ENCODE measurements at places on chromosomes 1 and 21.

GRCh38 chr1:116571215-116571919 is 541 bp upstream of the CD58 start:
- no peak for DNase-seq

DNA sequence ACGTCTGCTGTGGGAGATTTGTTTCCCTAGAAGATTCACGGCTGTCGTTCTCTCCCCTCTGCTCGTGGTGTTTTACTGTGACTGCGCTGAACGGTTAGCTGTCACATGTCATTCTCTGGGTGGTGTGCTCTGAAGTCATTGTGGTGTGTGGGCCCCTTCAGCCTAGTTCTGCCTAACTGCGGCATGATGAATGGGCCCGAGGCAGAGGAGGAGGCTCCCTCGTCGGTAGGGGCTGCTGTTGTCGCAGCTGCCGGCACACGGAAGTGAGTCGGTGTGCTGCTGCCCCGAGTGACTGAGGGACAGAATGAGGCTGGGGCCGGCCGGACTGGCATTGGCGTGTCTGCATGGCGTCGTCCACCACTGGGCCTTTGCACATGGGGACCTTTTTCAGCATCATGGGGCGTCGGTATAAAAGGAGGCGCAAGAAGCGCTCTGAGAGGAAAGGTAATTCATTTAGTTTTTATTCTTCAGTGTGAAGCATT is 77.9 kb downstream of the ADARB1 start:
- DNase-seq, result no peak

- DNase-seq, result no peak
These were observed 16.1 kb upstream of the TMEM39B start for GRCh38 chr1:32056598-32056997.

GRCh38 chr1:217363319-217363718 is 267.6 kb downstream of the GPATCH2 start:
- no peak for DNase-seq

DNA sequence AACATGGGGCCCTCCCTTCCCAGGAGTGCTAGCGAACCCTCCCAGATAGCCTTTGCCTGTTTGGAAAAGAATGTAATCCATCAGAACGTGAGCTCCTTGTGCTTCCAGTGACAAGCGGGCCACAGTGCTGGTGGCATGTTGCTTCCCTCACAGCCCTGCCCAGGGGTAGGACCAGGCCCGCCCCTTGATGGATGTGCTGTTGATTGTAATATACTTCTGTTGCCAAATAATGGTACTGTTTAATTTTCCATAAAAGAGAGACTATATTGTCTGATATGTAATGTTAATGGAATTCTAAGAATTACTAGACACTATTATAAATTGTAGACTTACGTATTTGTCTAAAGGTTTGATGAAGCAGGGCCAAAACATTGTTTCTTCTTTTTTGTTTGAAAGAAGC is 16.4 kb downstream of the ATP5PO start:
- DNase-seq, result no peak

DNA sequence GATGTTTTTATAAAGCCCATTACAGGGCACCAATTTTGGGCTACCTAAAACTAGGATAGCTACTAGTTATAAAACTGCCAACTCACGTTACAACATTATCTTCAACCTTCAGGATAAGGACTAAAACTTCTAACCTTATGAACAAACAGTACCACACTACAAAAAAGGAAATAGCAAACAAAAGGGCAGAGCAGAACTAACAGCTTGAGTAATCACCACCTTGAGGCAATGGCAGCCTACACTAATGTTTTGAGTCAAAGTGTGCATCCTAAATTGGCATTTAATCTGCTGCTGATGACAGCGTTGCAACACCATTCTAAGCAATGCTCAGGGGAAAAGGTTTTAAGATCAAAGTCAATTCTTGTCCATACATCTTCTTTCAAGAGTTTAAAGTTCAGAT is 27.2 kb downstream of the PTP4A2 start:
- no peak for DNase-seq

GRCh38 chr1:100721526-100722207 is 2.1 kb downstream of the VCAM1 start:
- DNase-seq, result peak; percentile 97

- DNase-seq, result no peak
These were observed 128.4 kb upstream of the ZBTB40 start for GRCh38 chr1:22323141-22323845.

DNA sequence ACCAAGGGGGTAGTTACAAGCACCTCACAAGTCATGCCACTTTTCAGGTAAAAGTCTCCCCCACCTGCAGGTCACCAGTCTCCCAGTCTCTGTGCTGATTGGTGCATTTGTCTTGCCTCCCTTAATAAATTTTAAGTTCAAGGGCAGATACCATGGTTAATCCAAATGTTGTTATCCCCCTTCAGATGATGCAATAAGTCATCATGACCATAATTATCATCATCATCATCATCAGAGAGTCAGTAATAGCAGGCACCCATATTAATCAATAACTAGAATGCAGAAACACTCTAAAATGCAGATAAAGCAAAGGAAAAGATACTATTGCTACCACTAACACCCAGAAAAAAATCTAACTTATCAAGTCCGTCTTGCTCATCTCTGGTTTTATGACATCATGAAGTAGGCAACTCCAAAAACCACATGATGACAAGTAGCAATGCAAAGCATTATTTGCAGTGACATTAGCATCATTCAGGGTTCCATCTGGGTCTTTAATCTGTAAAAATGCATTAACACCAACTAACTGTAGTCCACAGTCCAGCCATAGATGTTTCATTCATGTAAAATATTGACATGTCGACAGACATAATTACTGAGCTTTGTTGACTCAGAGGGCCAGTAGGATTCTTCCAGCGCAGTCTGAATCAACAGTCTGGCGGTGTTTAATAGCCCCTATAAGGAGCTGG is 492.0 kb upstream of the RUNX1 start:
- no peak for DNase-seq

GRCh38 chr1:51686450-51686849 is 69.6 kb downstream of the OSBPL9 start:
- no peak for DNase-seq

- no peak for DNase-seq
These were observed 940 bp upstream of the USF1 start for GRCh38 chr1:161046605-161047228.

- no peak for DNase-seq
These were observed 2.7 kb downstream of the ETV3L start for GRCh38 chr1:157096881-157097280.

- DNase-seq, result peak; percentile 27
These were observed 8.0 kb upstream of the RLF start for GRCh38 chr1:40153073-40153770.

GRCh38 chr1:215079456-215079855 is 3.1 kb upstream of the KCNK2 start:
- no peak for DNase-seq

- no peak for DNase-seq
These were observed 105.8 kb downstream of the DDX20 start for GRCh38 chr1:111861523-111861922.

GRCh38 chr21:41460578-41461527 is 34.8 kb downstream of the MX1 start:
- peak; percentile 46 for DNase-seq

- DNase-seq, result no peak
These were observed 290.3 kb upstream of the ADAMTS5 start for GRCh38 chr21:27257226-27257625.

- no peak for DNase-seq
These were observed 73.1 kb downstream of the GPR88 start for GRCh38 chr1:100611086-100611485.

GRCh38 chr1:247118946-247119446 is 14.8 kb upstream of the ZNF669 start:
- no peak for DNase-seq

- DNase-seq, result no peak
These were observed 63.6 kb upstream of the TNFSF18 start for GRCh38 chr1:173114346-173114745.

- DNase-seq, result no peak
These were observed 55.2 kb downstream of the RNF220 start for GRCh38 chr1:44460107-44460882.

DNA sequence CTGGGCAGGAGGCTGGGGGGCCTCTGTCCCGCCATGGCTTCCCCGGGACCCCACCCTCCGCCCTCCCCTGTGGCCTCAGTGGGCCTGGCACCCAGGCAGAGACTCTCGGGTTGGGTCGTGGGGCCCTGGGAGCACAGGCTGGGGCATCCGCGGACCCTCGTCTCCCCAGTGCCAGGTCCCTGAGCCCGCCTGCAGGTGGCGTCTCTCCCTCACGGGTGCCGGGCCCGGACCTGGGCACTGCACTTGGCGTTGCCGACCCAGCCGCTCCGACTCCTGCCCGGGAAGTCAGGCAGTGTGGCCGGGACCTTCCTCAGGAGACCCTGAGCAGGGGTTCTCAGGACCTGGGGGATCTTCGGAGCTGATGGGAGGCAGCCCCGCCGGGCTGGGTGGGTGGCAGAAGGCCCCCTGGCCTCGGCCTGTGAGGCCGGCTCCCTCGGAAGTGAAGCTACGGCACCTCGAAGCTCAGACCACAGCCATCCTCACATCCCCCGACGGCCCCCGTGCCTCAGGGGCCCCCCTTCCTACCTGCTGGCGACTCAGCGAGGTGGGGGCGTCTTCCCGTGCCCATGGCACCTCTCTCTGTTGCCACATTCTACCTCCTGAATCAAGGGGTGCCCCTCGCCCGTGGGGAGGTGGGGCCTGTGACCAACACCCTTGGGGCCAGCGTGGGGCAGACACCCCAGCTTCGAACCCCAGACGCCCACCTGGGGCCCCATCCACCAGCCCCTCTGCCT is 6.4 kb upstream of the C1orf159 start:
- no peak for DNase-seq

- no peak for DNase-seq
These were observed 70.0 kb upstream of the TNFSF4 start for GRCh38 chr1:173276922-173277800.

DNA sequence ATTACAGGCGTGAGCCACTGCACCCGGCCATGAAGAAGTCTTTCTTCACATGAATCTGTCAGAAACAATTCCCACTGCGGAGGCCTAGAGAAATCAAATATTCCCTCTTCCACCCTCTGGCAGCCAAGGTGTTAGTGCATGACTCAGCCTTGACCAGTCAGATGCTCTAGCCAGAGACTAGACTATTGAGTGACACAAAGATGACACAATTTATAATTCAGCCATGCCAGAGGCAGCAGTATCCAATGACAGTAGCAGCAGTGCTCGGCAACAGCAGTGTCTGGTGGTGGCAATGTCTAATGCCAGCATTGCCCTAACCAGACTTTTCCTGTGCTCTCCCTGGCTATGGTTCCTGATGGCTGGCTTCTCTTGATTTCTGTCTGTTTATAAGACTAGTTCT is 8.7 kb downstream of the CTXND2 start:
- no peak for DNase-seq

DNA sequence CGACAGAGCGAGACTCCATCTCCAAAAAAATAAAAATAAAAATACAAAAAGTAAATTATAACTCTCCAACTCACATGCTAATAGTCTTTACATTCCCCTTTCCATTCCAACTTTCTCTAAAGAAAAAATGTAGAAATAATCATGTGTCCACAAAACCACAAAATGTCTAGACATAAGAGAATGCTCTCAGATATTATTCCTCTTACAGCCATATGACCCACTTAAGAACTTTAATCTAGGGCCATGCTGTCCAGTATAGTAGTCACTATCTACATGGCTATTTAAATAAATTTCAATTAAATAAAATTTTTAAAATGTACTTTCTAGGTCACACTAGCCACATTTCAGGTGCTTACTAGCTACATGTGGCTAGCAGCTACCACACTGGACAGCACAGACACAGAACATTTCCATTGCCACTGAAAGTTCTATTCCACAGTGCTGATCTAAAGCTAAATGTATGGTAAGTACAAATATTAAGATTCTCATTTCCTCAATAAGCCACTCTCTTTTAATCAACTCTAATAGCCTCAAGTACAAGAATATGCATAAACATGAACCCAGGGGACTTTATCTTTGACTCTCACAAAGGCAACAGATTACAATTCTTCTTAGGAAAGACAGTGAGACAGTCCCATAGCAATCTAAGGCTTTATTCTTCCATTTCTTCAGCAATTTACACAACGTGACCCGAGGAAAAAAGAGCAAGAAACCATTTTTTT is 138.6 kb downstream of the RERE start:
- DNase-seq, result no peak

- DNase-seq, result no peak
These were observed 176.8 kb upstream of the USP25 start for GRCh38 chr21:15552914-15553494.

DNA sequence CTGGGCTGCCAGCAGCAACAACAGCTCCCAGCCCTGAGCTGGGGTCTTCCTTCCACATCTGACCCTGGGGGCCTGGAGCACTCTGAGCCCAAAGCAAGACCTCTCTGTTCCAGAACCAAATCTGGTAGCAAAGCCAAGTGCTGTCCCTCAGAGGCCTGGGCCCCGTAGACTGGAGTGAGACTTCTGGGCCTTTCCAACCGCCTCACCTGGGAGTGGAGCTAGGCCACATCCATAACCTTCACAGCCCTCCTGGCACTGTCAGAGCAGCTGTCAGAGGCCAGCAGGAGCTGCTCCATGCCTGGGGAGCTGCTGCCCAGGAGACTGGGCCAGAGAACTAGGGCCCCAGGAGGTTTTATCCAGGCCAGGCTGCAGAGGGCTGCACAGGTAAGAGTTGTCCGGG is 15.4 kb upstream of the SLC5A9 start:
- no peak for DNase-seq

DNA sequence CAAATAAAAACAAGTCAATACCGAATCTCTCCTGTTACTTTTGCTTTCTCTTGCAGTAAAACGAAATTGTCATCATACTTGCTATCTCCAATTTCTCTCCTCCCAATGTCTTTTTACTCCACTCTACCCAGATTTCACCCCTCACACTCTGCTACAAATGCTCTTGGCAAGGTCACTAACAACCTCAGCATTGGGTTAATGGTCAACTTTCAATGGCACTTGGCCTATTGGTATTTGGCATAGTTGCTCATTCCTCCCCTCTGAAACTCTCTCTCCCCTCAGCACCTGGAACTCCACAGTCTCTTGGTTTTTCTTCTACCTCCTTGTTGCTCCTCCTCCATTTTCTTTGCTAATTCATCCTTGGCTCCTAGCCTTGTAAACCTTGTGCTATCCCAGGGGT is 367.3 kb downstream of the PTPRU start:
- no peak for DNase-seq
